ENCODE measurements at places on chromosomes 4 and X. TPM values are rescaled to one million over a fixed set of nuclear protein-coding genes. Genes with fewer than 3 reads are reported as not detected.

GPRASP2 gene
- total RNA-seq: 10.6 TPM

HGFAC gene
- not detected for total RNA-seq

PAGE2B gene
- not detected for total RNA-seq

HAND2 gene
- not detected for total RNA-seq

GPR82 gene
- total RNA-seq: not detected

BCOR gene
- total RNA-seq: 29.5 TPM

PCYT1B gene
- 1.8 TPM for total RNA-seq

MAGEA9B gene
- total RNA-seq: 0.17 TPM

MFAP3L gene
- 14.2 TPM for total RNA-seq

ZMAT1 gene
- 2.8 TPM for total RNA-seq

FAM184B gene
- under 0.01 TPM for total RNA-seq

FUNDC2 gene
- total RNA-seq: 43.7 TPM

FAAH2 gene
- 5.3 TPM for total RNA-seq

FAM9B gene
- not detected for total RNA-seq

USP46 gene
- 12.6 TPM for total RNA-seq

RBPJ gene
- 82.2 TPM for total RNA-seq

SMR3B gene
- not detected for total RNA-seq
